Transverse colon (tissue), 4 donors: ENCODE measurements at places on chromosomes 3 and 15. TPM values are rescaled to one million over a fixed set of nuclear protein-coding genes. Genes with fewer than 3 reads are reported as not detected.

CCDC39 gene
- 0.27 TPM for total RNA-seq

- DNase-seq: no peak
Observed at GRCh38 chr15:74136540-74136813, 6.1 kb downstream of the ISLR2 start.

GRCh38 chr15:60935130-60935529, 294.0 kb downstream of the RORA start:
- DNase-seq: no peak

GRCh38 chr3:129180461-129180860, 3.2 kb downstream of the CNBP start:
- no peak for DNase-seq

DNA sequence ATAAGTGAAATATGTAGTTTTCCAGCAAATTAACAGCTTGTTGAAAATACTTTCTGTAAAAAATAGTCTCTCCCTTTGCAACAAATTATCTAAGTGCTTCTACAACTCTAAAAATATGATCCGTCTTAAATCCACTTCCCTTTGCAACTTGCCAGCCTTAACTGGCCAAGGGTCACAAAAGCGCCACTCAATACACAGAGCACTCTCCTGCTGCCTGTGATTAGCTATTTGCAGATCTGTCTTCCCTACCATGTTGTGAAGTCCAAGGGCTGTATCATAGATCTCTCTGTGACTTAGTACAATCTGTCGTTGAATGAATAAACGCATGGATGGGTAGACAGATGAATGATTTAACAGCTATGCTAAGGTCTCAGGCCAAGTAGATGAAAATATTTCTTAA, 76.2 kb downstream of the ITGB5 start:
- DNase-seq: no peak

GRCh38 chr3:4888913-4889846, 90.1 kb upstream of the BHLHE40 start:
- no peak for DNase-seq

FMN1 gene
- 102 TPM for total RNA-seq

- no peak for DNase-seq
Observed at GRCh38 chr3:121690777-121691405, 30.2 kb upstream of the HCLS1 start.

DNA sequence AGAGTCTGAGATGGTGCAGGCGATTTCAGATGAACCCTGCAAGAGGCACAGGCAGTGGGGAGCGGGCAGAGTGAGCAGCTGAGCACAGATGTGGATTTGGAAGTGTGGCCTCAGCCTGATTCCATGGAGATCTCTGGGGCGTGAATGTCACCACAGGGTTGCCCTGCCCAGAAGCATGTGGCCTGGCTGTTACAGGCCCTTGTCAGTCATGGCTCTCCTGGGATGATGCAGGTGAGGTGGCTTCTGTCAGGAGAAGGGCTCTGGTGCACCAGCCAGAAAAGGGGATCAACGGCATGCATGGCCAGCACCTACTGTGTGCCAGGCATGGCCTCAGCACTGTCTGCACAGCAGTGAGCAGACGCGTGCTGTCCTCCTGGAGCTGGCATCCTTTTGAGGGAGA, 11.9 kb downstream of the HDAC11 start:
- no peak for DNase-seq

DNA sequence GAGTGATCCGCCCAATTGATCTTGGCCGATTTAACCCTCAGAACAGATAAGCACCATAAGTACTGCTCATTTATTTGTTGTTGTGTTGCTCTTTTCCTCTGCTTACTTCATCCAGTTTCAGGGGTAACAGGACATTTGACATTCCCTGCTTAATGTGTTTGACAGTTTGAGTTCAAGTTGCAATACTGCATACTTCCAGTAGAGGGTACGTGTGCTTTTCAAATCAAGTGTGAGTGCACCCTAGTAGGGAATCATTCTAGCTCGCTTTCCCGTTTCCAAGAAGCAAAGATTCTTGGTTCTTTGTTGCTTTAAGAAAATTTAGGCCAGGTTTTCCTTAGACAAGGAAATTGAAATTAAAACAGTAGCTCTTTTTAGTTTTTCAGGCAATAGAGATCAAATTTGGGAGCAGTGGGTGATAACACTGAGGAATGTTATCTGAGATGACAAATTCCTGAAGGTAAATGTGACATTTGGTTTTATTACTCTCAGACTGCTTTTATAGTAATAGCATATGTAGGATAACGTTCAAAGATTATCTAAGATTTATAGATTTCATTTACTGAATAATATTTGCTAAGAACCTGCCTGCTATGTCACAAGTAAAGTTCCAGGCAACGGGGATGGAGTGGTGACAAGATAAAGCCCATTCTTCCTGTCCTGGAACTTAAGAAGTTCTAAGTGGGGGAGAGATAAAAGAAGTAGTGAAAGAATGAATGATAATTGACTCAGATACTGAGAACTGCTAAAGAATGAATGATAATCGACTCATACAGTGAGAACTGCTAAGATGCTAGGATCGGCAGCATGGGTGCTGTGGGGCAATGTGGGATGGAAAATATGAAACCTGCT, 73.3 kb downstream of the SYNPR start:
- no peak for DNase-seq

DNA sequence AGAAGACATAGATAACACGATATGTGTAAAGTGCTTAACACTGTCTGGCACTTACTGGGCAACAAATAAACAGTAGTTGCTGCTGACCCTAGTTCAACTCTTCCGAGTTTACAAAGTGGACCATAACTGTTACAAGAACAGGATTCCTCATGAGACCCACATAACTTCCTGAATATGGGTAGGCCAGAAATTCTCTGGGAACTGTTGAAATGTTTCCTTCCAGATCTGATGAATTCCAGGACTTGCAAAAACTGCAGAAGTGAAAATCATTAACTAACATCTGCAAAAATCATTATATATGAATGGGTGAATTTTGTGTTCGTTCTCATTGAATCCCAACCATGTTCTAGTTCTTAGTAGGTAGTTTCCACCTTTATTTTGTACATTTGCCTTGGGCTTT, 181.7 kb upstream of the MME start:
- DNase-seq: no peak

ZNF860 gene
- 1.6 TPM for total RNA-seq

GRCh38 chr3:147589016-147589415, 179.9 kb downstream of the ZIC1 start:
- no peak for DNase-seq

DNA sequence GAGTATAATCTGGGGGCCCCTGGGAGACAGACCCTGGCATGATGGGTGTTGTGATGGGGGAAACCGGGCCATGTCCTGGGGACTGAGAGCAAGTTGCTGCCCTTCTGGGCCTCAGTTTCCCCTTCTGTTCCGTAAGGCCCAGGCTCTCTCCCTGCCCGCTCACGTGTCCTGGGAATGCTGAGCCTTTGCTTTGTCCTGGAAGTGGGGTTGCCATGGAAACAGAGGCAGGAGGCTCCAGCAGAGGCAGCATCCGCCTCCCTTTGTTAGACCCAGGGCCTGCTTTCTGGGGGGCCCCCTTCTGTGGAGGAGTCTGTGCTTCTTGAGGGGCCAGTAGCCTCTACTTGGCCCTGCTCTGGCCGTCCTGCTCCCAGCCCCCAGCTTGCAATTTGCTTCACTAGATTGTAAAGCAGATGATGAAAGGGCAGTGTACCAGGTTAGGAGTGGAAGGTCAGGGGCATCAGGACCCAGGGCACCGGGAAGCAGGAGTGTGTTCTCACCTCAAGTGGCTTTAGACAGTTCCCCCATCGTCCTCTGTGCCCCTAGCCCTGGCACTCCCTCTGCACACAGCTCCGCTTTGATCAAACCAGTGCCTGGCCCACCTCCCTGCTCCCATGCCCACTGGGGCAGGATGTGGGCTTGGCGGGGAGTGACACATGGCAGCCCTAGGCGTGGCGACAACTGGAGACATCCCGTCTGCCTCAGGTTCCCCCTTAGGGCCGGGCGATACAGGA, 105.6 kb downstream of the FBLN2 start:
- DNase-seq: no peak

GRCh38 chr3:72448858-72449257, 399.4 kb downstream of the SHQ1 start:
- no peak for DNase-seq

TRMT10C gene
- total RNA-seq: 5.0 TPM

DNA sequence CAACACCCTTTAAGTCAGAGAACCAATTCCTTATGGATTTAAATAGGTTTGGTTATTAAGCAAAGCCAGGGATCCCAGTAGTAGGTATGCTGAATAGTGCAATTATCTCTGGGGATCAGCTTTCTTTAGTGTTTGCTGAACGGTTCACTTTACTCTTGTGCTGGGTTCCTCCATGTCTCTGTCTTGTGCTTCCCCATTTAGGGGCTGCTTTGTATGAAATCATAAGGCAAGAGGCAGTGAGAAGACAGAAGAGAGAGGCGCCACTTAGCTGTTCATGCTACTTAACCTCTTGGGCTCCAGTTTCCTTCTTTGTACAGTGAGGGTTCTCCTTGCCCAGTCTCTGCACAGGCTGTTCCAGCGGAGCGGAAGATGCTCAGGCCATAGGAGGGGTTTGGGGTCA, 3.5 kb downstream of the ST6GAL1 start:
- DNase-seq: no peak

UACA gene
- 19.5 TPM for total RNA-seq

- DNase-seq: no peak
Observed at GRCh38 chr3:153852355-153852754, 268.8 kb upstream of the ARHGEF26 start.

REC114 gene
- total RNA-seq: not detected

DNA sequence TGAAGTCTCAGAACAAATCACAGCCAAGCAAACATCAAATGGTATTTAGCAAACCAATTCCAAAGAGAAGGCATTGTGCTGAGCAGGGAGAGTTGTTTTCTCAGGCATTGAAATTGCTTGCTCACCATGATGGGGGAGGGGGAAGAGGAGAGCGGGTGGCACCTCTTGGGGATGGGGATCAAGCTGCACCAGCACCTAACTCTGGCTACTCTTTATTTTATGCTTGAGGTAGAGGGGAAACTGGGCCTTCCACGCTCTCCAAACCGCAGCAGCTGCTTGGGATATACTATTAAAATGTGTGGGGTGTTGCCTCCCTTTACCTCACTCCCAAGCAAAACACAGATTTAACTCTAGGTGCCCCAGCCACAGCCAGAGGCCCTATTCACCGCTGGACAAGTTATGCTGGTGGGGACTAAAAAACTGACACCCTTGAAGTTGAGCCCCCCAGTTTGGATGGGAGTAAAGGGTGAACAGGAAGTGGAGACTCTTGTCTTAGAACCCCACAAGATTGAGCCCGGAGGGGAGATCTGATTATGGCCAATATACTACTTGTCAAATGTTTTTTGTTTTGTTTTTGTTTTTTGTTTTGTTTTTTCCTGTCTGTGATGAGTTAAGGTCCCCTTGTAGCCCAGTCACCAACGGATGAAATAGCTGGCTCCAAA, 5.0 kb upstream of the FOXB1 start:
- DNase-seq: no peak

ECE2 gene
- total RNA-seq: not detected

GRCh38 chr3:197700095-197700494, 36.6 kb downstream of the RUBCN start:
- DNase-seq: no peak

GRCh38 chr15:90306560-90306959, 41.1 kb downstream of the NGRN start:
- DNase-seq: no peak

DNA sequence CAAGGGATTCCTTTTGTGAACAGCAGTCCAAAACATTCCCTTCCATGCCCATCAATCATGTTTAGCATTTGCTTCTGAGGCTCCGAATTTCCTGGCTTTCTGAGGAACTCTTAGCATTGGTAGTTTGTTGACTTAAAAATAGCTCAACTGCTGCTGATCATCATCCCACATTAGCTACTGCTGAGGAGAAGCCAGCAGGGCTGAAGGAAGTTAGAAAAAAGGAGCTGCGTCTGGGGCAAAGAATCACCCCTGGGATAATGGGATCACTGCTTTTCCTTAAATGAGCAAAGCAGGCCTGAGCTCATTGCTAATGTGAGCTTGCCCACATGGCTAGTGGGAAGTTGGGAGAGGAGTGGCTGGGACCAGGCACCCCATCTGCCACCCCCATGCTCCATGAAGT, 39.8 kb downstream of the CYP19A1 start:
- DNase-seq: no peak

PEX5L gene
- total RNA-seq: not detected

GRCh38 chr3:51792206-51792605, 13.2 kb upstream of the IQCF6 start:
- no peak for DNase-seq

DNA sequence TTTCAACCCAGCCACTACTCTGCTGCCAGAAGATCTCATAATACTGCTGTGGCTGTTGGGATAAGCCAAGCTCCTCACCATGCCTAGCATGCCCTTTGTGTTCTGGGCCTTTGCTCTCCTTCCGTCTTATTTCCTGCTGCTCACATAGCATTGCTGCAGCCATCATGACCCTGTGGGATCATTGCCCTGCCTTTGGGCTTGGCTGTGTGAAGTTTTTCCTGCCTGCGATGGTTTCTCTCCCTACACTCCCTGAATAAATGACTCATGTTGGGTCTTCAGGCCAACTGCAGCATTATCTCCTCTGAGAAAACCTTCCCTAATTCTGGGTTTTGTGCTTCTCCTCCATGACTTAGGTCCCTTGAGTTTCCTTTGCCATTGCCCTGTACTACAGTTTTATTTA, 20.8 kb upstream of the TRA2B start:
- DNase-seq: no peak

DNA sequence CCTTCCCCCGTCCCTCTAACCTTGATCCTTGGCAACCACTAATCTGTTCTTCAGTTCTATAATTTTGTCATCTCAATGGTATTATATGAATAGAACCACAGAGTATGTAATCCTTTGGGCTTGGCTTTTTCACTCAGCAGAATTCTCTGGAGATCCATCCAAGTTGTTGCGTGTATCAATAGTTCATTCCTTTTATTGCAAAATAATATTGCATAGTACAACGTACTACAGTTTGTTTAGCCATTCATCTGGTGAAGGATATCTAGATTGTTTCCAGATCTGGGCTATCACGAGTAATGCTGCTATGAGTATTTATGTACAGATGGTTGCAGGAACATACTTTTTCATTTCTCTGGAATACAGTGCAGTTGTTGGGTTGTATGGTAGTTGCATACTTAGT, 76.2 kb downstream of the PLXNA1 start:
- DNase-seq: no peak

RAB27A gene
- 65.7 TPM for total RNA-seq

- DNase-seq: no peak
Observed at GRCh38 chr3:4543110-4543509, 50.0 kb downstream of the ITPR1 start.

UROC1 gene
- not detected for total RNA-seq
